ENCODE measurements at places on chromosomes 16 and 17. TPM values are rescaled to one million over a fixed set of nuclear protein-coding genes. Genes with fewer than 3 reads are reported as not detected.

The FKBP10 gene
- total RNA-seq, result 8.0 TPM

The FOXC2 gene
- not detected for total RNA-seq

The STX1B gene
- total RNA-seq, result 0.61 TPM

The TSPOAP1 gene
- total RNA-seq, result 0.74 TPM

The KRTAP2-2 gene
- total RNA-seq, result not detected

The NAE1 gene
- total RNA-seq, result 104 TPM

The ICAM2 gene
- 0.48 TPM for total RNA-seq

The HBQ1 gene
- total RNA-seq, result 0.28 TPM

The PIRT gene
- total RNA-seq, result not detected

The FNDC8 gene
- total RNA-seq, result not detected

The TUBB3 gene
- total RNA-seq, result 60.8 TPM

The KRT25 gene
- total RNA-seq, result not detected

The ERN2 gene
- not detected for total RNA-seq

The ARL16 gene
- 22.7 TPM for total RNA-seq

The KCNJ16 gene
- total RNA-seq, result not detected

The KRT17 gene
- total RNA-seq, result 3,975 TPM

The MYO18A gene
- 67.4 TPM for total RNA-seq

The CBX1 gene
- total RNA-seq, result 80.2 TPM

The SHBG gene
- total RNA-seq, result not detected

The PEMT gene
- total RNA-seq, result 48.2 TPM

The TEX14 gene
- total RNA-seq, result 0.04 TPM

The TBX21 gene
- not detected for total RNA-seq

The KRTAP1-5 gene
- total RNA-seq, result not detected

The HID1 gene
- total RNA-seq, result 0.07 TPM

The SEC14L1 gene
- total RNA-seq, result 36.9 TPM

The ARHGDIG gene
- not detected for total RNA-seq

The KRT16 gene
- total RNA-seq, result 208 TPM

The AOC3 gene
- total RNA-seq, result 0.14 TPM

The TEKT1 gene
- total RNA-seq, result not detected

The PPL gene
- 41.5 TPM for total RNA-seq

The LAT gene
- 1.2 TPM for total RNA-seq

The EMP2 gene
- total RNA-seq, result 30.8 TPM

The CACNG4 gene
- 0.18 TPM for total RNA-seq

The HS3ST3A1 gene
- 0.28 TPM for total RNA-seq

The KRT20 gene
- not detected for total RNA-seq

The ITGB3 gene
- total RNA-seq, result 0.04 TPM

The TMEM220 gene
- total RNA-seq, result 1.2 TPM

The KRTAP9-4 gene
- total RNA-seq, result not detected

The MAF gene
- total RNA-seq, result 2.9 TPM

The TSPAN10 gene
- 0.67 TPM for total RNA-seq

The KRTAP9-8 gene
- total RNA-seq, result not detected

The SLC12A4 gene
- 79.0 TPM for total RNA-seq

The HOXB5 gene
- not detected for total RNA-seq

The QPRT gene
- 91.7 TPM for total RNA-seq

The CRISPLD2 gene
- 0.48 TPM for total RNA-seq

The C17orf75 gene
- total RNA-seq, result 20.1 TPM

The ASGR2 gene
- not detected for total RNA-seq

The SSTR5 gene
- not detected for total RNA-seq

The KRTAP4-12 gene
- not detected for total RNA-seq

The KRTAP17-1 gene
- total RNA-seq, result not detected

The ASPA gene
- total RNA-seq, result not detected

The NPIPA2 gene
- 0.75 TPM for total RNA-seq

The IGF2BP1 gene
- total RNA-seq, result 0.03 TPM
